ENCODE measurements at places on chromosomes 7 and 10. TPM values are rescaled to one million over a fixed set of nuclear protein-coding genes. Genes with fewer than 3 reads are reported as not detected.

- no peak overlapping the region for H3K27ac ChIP-seq
- H3K27me3 ChIP-seq = no peaks in the 10 kb centered on the region
- H3K4me1 ChIP-seq = no peaks in the 10 kb centered on the region
- no peaks in the 10 kb centered on the region for H3K36me3 ChIP-seq
These were observed 318.5 kb downstream of the GPR158 start for GRCh38 chr10:25493122-25493893.

GRCh38 chr10:101217044-101217425, 12.2 kb downstream of the LBX1 start:
- no peak overlapping the region for H3K27ac ChIP-seq
- no peak for DNase-seq
- no peaks in the 10 kb centered on the region for H3K36me3 ChIP-seq
- no peak overlapping the region for H3K4me3 ChIP-seq

GRCh38 chr7:143321242-143321641, 5.3 kb downstream of the CLCN1 start:
- no peak overlapping the region for H3K27ac ChIP-seq
- H3K4me1 ChIP-seq = peaks cover 7% of the 10 kb centered on the region
- DNase-seq = no peak
- H3K4me3 ChIP-seq = no peak overlapping the region

GRCh38 chr7:155344270-155344617, 46.6 kb downstream of the INSIG1 start:
- peaks cover 19% of the 10 kb centered on the region for H3K27me3 ChIP-seq
- no peak for DNase-seq
- peaks cover 13% of the 10 kb centered on the region for H3K4me1 ChIP-seq
- H3K4me3 ChIP-seq = no peak overlapping the region

Gene ITPRID1
- total RNA-seq = 11.1 TPM

Measured in suprapubic skin (tissue), 4 donors.